ENCODE measurements at places on chromosomes 11 and 22.

GRCh38 chr11:74449369-74449931 is 17.9 kb downstream of the KCNE3 start:
- peak; percentile 78 for DNase-seq

DNA sequence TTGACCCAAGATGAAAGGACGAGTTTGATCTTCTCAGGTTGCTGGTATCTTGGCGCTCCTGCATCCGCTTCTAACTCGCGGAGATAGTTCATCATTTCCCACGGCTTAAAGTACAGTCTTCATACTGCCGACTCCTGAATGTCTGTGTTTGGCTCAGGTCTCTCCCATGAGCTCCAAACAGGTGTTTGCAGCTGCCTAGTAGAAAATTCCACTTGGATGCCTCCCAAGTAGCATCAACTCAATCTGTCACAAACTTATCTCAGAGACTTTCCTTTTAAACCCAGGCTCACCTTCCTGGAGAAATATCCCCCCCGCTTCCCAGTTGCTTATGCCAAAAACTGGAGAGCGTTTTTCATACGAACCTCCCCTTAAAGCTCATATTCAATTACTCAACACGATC is 986.5 kb downstream of the TBC1D22A start:
- no peak for DNase-seq

DNA sequence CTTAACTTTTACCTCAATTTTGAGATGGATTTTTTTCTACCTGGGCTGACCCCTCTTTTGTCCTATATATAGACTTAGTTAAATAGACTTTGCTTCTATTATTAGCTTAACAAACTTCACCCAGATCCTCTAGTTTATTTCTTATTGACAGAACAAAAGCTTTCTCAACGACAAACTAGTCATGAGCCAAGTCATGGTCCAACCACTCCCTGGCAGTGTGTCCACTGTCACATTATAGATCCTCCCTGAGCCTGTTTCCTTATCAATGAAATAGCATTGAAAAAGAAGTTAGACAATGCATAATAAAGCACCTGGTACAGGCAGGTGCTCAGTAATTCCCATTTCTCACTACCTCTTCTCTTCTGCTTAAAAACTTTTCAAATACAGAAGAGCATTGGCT is 155.1 kb downstream of the SPON1 start:
- no peak for DNase-seq

DNA sequence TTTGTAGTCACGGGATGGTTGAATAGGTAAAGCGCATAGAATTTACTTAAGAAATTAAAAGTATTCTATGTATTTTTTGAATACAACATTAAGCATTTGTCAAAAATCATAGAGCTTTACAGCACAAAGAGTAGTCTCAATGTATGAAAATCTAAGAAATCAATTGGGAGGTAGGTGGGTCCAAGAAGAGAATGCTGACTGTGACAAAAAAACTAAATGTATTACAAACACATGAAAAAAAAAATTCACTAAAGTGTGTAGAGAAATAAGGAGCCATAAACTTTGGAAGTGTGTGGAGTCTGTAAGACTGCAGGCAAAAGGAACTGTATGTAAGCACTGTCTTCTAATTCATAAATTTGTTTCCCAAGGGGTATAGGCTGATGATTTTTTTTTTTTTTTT is 558.3 kb downstream of the JRKL start:
- DNase-seq: no peak

DNA sequence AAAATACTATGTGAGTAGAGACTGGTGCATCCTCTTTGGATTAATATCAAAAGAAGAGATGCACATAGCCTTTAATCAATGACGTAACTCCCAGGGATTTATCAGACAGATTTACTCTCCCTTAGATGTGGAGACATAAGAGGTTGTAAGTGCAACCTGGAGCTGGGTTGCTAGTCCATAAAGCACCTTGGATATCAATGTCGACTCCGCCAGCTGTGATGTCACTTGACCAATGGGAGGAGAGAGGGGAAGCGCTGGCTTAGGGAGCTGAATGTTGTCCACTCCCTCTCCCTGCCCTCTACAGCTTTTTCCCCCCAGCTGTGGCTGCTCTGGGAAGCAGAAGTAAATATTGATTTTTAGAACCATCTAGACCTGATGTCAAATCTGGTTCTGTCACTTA is 28.9 kb upstream of the TMEM86A start:
- no peak for DNase-seq

DNA sequence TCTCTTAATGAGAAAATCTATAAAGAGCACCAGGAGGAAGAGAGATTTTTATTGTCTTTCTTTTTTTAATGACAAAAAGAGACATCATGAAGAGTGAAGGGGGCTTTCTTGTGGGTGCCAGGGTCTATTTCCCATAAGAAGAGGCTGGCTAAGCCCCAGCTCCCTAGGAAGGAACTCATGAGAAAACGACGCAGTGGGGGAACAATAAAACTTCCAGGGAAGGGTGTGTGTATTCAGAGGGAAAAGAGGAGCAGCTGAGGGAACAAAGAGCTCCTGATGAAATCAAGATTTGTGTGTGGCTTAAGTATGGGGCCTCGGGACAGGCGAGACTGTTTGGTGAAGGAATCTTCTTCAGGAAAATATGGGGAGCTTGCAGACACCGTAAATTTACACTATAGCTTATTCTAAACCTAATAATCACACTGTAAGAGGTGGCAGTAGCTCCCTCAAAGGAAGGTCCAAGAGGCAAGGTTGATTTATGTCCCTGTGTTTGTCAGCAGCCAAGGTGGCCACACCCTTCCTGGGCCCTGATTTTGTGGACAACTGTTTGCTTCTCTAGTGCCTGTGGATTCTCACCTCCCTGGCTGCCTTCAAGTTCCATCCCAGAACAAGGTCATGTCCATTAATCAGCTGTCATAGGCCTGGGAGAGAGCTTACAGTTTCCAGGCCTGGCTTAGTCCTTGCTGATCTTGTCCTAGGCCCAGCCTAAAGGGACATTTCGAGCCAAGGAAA is 615.7 kb downstream of the INSC start:
- DNase-seq: no peak

GRCh38 chr11:72244361-72245262 is 636 bp upstream of the PHOX2A start:
- DNase-seq: no peak

DNA sequence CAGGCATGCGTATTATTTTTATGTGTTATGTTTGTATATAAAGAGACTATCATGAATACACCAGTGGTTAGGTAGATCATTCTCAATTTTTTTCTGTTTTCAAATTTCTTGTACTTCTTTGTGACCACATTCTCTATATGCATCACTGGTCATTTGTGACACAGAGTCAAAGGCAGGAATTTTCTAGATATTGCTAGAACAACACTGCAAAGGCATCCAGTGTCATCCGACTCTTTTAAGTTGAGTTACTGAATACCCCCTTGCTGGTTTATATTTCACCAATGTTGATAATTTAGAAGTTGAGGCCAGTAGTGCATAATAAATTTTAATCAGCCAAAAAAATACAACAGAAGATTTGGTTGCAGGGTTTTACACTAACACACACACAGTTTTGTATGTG is 351.8 kb downstream of the CASP12 start:
- no peak for DNase-seq

- peak; percentile 29 for DNase-seq
These were observed 24.6 kb downstream of the MRGPRD start for GRCh38 chr11:68956142-68956541.

DNA sequence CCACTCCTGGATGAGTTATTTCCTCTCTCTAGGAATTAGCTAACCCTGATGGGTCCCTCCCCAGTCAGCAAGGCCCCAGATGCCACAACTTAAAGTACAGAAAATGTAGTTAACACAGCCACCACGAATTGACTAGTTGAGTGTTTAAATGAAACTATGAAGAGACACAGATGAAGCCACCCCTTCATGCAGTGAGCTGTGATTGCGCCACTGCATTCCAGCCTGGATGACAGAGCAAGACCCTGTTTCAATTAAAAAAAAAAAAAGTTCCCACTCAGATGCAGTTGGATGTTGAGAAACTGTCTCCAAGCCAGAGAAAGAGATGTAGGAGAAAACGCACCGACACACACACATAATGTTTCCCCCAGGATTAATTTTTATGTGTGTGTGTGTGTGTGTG is 53.3 kb downstream of the SCN3B start:
- no peak for DNase-seq

DNA sequence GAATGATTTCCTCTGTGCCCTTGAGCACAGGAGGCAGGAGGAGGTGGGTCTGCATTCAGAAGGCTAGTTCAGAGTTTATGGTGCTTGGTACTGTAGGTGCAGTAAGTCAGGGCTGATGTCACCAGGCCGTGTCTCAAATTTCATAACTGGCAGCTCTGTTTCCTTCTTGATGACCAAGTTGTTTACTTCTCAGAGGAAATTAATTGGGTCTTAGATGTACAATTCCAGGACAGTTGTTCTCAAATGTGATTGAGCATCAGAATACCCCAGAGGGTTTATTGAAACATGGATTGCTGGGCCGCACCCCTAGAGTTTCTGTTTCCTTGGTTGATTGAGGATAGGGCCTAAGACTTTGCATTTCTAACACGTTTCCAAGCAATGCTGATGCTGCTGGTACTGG is 6.2 kb downstream of the AMOTL1 start:
- DNase-seq: no peak

GRCh38 chr11:108025387-108026080 is 16.8 kb downstream of the CUL5 start:
- DNase-seq: no peak

DNA sequence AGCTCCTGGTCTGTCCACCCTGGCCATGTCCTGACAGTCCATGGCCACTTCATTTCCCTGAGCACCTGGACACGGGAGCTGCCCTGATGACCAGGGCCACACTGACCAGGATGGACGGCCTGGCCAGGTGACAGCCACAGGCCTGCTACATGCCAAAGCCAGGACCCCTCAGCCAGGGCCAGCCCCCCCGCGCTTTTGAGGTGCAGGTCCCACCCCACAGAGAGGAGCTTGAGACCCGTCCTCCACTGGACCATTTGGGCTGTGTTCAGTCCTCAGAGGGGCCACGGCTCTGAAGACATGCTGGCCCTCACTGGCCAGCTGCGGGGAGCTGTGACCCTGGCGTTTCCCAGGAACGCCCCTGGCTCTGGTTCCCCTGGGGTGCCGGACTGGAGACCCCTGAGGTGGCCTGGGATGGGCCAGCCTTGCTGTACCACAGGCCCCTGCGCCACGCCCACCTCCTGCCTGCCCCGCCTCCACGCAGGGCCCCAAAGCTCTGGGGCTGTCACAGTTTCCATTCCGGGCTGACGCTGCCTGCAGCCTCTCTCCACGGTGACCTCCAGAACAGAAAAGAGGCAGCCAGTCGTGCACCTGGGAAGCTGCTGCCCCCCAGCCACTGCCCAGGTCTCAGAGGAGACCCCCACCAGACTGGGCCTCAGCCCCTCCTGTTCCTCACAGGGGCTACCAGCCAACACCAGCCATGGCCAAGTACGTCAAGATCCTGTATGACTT is 18.2 kb downstream of the EPS8L2 start:
- DNase-seq: no peak

GRCh38 chr11:113016905-113017304 is 55.7 kb downstream of the NCAM1 start:
- DNase-seq: no peak

DNA sequence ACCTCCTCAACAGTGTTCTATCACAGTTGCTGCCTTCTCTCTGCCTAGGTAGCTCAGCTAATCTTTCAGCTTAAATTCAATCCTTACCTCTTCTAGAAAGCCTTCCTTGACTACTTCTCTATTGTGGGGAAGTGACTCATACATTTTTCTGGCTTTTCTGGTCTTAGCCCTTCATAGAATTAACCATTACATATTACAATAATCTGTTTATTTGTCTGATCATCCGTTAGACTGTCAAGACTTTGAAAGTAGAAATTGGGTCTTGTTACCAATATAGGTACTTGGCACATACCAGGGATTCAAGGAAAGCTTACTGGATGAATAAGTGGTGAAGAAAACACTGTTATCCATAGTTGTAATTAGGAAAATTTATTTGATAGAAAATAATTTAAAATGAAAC is 89.6 kb downstream of the FANCF start:
- no peak for DNase-seq

GRCh38 chr11:114301927-114302326 is 5.7 kb downstream of the NNMT start:
- no peak for DNase-seq

DNA sequence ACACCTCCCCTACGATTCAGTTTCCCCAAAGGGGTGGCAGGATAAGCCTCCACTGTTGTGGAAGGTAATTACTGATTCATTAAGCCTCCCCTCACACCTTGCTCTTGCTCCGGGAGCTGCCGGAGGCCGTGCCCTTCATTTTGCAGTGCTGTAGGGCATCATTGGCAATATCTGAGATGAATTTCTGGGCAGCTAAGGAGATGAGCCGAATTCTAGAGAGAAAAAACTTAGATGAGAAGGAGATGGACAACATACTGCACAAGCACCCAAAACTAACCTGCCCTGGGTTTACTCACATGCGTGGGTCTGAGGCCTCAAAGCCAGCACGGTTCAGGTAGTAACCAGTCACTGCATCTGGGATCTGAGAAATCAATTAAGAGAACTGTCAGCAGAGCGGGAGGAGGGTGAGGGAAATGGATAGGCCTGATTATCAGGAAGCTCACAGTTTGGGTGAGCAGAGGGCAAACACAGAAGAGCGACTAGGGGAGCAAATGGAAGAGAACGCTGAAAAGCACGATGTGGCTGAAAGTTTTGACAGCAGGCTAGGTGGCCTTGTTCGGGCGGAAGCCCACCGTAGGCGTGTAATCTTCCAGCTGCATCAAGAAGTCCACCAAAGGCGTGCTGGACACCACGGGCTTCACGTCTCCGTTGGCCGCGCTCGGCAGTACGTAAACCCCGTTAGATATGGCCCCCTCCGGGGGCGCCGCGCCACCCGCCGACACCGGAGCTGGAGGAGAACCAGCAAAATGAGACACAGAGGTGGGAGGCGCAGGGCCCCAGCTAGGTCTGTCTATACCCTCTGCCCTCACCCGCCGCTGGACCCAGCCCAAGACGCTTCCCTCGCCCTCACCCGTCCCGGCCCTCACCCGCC is 689 bp downstream of the TAF10 start:
- peak; percentile 19 for DNase-seq

- peak; percentile 81 for DNase-seq
These were observed 786 bp downstream of the CAPN1 start for GRCh38 chr11:65182258-65183170.

GRCh38 chr11:10023212-10023611 is 270.8 kb downstream of the SBF2 start:
- no peak for DNase-seq

- DNase-seq: peak; percentile 29
These were observed 29.3 kb downstream of the CELF1 start for GRCh38 chr11:47523490-47524225.

DNA sequence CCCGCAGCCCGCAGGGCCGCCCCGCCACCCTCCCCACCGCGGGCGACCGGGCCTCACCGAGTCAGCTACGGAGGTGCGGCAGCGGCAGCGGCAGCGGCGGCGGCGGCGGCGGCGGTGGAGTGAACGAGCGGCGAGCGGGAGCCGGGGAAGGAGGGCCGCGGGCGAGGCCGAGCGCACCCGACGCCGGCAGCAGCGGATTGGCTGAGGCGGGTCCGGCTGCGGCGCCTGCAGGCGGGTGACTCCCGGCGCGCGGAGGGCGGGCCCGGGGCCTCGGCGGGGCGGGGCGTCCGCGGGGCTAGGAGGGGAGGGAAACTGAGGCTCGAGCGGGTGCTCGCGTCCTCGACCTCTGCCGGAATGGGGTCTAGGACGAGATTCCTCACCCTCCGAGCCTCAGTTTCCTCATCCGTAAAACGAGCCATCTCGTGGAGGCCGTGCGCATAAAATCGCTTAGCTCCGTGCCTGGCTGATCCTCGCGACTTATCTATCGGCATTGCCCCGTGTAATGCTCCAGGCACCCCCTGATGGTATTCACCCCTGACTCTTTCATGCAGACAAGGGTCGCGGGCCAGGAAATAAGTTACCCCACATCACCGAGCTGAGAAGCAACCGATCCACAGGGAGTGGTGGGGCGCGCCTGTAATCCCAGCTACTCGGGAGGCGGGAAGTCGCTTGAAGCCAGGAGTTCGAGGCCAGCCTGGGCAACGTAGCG is at the start of gene CPT1A:
TSS of gene CPT1A (minus strand) at position 199 of the 709 bp plus-strand sequence. CDS start 26,442 bp downstream, outside the sequence.
- DNase-seq: peak; percentile 89
